Suppressor macrophage (primary cell): ENCODE measurements at places on chromosomes 11 and 22.

DNA sequence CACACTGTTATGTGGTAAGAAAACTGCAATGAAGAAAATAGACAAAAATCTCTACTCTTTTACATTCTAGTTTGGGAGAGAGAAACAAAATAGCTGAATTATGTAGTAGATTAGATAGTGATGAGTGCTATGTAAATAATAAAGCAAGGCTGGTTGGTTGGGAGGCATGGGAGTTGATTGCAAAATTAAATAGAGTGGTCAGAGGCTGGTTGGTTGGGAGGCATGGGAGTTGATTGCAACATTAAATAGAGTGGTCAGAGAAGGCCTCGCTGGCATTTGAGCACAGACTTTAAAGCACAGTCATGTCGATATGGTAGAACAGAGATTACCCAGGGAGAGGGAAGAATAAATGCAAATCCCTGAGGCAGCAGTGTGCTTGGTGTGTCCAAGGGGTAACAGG, 22.4 kb downstream of the SIK2 start:
- DNase-seq, result peak; percentile 6

- DNase-seq, result peak; percentile 93
Measured at GRCh38 chr11:105046898-105047579, 1.9 kb upstream of the CARD16 start.

DNA sequence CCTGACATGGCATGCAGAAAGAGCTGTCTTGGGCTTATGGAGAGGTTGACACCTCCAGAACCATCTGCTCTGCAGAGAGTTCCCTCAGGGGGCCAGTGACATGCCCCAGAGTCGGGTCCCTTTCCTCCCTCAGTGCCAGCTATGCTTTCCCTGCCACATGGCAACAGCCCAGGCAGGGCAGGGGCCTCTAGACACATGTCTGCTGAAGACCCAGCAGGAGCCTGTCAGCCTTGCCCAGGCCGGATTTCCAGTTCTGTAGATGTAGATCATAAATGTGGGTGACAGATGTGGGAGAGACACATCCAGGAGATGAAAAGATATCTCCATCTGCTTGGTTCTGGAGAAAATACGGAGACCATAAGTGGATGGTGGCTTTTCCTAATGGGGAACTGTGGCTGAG, 25.5 kb downstream of the NAV2 start:
- no peak for DNase-seq

DNA sequence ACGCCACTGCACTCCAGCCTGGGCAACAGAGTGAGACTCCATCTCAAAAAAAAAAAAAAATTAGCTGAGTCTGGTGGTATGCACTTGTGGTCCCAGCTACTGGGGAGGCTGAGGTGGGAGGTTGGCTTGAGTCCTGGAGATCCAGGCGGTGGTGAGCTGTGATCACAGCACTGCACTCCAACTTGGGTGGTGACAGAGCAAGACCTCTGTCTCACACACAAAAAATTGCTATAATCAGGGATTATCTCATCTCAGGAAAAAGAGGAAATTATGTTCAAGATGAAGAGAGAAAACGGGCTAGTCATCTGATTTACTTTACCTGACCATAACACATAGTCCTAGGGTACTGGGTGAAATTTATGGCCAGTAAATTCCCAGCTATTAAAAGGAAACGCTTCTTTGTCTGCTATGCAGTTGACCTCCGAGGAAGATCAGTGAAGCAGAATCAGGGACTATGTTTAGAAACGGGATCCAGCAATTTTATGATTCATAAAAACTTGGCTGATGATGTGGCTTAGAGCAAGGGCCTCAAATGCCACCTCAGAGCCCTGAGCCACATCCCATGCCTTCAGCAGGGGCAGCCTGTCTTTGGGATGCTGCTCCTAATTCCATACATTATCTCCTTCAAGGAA, 386.2 kb downstream of the NTM start:
- no peak for DNase-seq

DNA sequence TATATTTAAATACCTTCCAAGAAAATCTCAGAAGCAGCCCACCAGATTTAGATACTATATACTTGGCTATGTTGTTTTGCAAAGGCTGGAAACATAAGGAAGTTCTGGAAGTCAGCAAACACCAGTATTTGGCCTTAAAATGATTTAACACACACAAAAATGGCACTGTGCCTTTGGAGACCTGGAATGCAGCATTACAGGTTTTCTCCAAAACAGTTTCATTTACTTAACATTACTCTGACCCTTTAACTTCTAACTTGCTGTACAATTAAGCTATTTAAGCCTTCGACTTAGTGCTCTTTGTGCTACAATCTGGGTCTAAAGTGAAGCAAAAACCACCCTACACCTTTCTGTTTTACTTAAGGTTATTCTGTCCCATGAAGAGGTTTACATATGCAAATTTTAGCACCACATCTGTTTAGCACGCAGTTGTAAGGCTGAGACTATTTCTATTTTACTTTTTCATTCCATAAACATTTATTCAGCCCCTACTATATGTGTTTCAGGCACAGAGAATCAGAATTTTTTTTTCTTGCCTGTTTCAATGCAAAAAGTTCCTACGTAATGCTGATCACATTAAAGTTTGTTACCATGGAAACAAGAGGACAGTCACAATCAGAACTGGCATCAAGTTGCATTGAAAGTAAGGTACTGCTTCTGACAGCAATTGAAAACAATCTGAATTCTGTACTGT, 70.3 kb downstream of the MAML2 start:
- no peak for DNase-seq

DNA sequence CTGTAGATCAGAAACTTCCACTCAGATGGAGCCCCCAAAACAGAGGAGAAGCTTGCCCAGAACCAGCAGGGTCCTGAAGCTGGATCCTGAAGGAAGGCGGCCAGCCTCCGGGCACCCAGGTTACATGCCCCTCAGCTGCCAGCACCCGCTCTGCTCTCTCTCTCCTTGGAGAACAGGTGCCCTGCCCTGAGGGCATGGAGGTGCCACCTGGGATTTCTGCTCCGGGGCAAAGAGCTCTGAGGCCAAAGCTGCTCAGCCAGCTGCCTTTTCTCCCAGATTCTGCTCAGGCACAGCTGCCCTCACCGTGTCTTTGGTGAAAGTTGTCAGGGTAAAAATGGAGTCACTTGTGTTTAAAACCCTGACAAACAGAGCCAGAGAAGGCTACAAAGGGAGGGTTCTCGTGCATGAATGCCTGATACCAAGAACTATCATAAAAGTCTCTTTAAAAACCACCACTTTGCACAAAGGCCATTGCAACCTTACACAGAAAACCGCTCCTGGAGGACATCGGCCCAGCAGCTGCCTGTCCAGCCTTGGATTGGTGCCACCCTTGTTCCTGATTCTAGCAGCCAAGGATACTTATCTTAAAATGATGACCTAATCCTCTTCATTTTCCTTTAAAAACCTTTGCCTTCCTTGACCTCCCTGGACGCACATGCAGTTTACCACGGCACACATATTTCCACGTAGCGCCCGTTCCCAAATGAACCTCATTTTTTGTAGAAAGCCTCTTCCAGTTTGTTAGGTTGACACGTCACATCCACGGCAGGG, 140.0 kb downstream of the CACNA1I start:
- no peak for DNase-seq

GRCh38 chr22:38811241-38811640, 17.3 kb upstream of the DNAL4 start:
- DNase-seq, result no peak

DNA sequence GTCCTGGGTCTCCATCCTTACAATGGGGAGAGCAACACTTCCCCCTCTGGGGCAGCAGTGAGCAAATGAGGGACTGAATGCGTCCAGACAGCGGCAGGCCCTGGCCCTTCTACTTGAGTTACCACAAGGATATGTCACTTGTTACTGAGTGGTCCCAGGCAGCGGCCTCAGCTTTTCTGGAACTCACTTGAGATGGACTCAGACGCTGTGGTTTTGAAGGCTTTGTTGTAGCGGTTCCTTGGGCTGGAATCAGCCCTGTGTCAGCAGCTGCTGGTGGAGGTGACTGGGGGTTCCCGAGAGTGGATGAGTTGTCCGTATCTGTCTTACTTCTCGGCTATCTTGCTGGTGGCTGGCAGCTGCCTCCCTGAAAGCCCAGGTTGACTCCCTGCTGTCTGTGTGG, 77.0 kb downstream of the MICAL2 start:
- DNase-seq, result no peak

GRCh38 chr11:34769224-34769623, 147.0 kb downstream of the APIP start:
- DNase-seq, result no peak

DNA sequence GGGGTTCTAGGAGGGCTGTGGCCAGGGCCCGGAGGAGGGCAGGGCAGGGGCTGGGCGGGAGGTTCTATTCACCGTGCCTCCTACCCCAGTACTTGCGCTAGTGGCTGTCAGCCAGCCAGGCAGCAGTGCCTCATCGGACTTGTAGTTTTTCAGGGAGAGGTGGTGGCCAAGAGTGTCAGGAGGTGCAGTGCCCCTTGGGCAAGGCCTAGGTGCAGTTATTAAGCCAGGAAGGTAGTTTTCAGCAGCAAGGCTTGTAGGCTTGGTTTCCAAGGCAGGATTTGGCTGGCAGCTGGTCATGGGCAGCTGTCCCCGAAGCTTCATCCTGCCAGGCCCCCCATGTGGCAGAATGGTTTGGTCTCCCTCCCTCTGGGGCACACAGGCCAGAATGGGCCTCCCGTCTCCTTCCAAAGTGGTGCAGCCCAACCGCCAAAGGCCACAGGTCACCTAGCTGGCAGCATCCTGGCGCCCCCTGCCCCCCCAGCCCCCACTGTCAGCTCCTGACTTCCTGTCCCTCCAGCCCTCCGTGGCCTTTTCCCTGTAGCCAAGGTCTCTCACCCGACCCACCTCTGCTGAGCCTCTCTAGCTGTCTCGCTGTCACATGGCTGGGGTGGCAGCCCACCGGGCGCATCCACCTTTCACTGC, 8.5 kb downstream of the CCDC88B start:
- no peak for DNase-seq

- DNase-seq, result no peak
Measured at GRCh38 chr11:41379084-41379483, 80.4 kb downstream of the LRRC4C start.

- no peak for DNase-seq
Measured at GRCh38 chr22:42646569-42647525, 2.3 kb downstream of the CYB5R3 start.

- no peak for DNase-seq
Measured at GRCh38 chr22:28014211-28015045, 95.4 kb upstream of the PITPNB start.

GRCh38 chr11:65471447-65471891, 27.4 kb upstream of the MALAT1 start:
- DNase-seq, result peak; percentile 88

DNA sequence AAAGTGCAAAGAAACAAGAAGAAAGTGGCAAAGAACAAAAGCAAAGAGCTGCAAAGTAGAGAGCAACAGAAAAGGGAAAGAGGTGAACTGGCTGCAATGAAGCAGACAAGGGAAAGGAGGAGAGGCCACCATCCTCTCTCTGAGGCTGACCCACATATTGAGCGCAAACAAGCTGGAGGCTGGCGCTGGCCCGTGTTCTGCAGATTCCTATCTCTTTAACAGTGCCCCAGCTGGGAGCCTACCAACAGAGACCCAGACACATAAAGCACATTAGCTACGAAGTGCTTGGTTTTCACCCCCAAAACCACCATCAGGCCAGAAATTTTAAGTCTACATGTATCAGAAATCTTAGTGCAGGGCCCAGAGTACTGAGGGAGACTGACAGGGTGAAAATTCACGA, 17.6 kb downstream of the NCAPD3 start:
- no peak for DNase-seq

GRCh38 chr11:94822080-94822479, 53.9 kb downstream of the AMOTL1 start:
- DNase-seq, result no peak

GRCh38 chr11:123190518-123190917, 4.5 kb downstream of the CLMP start:
- DNase-seq, result no peak

GRCh38 chr11:46597155-46597554, 3.3 kb upstream of the AMBRA1 start:
- no peak for DNase-seq

DNA sequence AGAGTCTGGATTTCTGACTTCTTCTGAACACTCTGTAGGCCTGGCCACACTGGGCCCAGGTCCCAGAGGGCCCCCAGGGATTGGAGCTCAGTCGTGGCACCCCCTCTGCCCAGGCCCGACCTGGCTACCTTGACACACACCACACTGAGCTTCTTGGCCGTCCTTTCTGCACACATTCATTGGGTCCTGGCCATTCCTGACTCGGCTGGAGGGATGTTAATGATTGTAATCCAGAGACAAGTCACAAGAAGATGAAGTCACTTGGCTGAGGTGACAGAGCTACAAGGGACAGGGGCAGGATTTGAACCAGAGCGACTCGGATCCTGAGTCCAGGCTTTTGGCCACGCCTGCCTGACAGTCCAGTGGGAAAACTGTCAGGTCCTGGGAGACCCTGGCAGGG, 23.9 kb upstream of the PDGFB start:
- DNase-seq, result peak; percentile 42

- DNase-seq, result no peak
Measured at GRCh38 chr11:17521106-17521900, 22.9 kb downstream of the USH1C start.

DNA sequence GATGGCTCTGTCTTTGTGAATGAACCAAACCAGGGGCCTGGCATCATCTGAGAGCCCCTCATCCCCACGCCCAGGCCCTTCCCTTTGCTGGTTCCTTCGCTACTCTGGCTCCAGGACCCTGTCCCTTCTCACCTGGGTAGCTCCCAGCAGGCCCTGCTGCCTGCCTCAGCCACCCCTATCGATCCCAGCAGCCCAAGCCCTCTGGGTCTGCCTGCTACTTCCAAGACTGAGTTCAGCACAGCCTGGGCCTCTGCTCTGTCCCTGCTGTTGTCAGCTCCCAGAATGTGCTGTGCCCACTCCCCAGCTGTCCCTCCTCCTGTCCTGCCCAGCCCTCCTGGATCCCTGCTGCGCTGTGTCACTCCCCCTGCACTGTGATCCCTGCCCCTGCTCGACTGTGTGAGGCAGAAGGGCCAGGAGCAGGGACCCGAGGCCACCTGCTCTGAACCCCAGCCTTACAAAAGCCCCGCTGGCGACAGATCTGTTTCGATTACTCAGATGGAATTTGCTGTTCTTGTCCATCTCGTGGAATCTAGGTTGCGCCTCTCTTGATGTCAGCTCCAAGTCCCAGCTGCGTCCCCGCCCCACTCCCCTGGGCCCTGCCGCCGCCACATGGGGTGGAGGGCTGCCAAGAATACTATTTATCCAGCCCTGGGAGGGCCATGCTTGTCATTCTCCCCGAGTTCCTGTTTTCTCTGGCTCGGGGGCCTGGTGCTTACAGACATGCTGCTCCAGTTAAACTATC, 13.0 kb downstream of the MRPL21 start:
- DNase-seq, result no peak

GRCh38 chr11:41872426-41872825, 413.0 kb upstream of the LRRC4C start:
- DNase-seq, result no peak

GRCh38 chr11:60960405-60960804, 8.4 kb upstream of the SLC15A3 start:
- DNase-seq, result no peak
